ENCODE measurements at places on chromosomes 4 and X.

DNA sequence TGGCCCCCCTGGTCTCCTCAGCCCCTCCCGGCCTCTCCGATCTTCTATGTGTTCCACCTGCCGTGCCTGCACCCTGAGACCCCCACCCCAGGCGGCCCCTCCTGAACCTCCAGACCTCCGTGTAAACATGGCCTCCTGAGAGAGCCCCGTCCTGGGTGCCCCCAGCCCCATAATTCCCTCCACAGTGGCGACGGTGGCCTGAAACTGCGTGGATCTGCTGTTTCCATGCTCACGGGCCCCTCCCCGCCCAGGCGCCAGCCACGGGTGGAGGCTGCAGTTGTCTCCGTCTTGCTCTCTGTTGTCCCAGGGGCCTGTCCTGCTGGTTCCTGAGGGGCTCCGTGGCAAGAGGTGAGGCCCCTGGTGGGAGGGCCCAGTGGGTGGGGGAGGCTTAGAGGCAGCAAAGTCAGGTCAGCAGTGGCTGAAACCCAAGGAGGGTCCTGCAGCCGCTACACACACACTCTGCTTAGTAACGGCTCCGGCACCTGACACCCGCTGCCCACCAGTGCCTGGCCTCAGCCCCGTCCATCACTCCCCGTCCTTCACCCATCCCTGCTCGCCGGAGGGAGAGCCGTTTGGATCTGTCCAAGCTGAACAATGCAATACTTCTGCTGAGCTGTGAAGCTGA, 75.8 kb downstream of the FAM53A start:
- no peak for DNase-seq

- DNase-seq = no peak
These were observed 5.6 kb downstream of the MSANTD1 start for GRCh38 chr4:3254302-3255131.

GRCh38 chr4:17400686-17401085, 111.2 kb downstream of the QDPR start:
- DNase-seq = no peak

GRCh38 chrX:38045538-38046096, 39.3 kb downstream of the SYTL5 start:
- no peak for DNase-seq

DNA sequence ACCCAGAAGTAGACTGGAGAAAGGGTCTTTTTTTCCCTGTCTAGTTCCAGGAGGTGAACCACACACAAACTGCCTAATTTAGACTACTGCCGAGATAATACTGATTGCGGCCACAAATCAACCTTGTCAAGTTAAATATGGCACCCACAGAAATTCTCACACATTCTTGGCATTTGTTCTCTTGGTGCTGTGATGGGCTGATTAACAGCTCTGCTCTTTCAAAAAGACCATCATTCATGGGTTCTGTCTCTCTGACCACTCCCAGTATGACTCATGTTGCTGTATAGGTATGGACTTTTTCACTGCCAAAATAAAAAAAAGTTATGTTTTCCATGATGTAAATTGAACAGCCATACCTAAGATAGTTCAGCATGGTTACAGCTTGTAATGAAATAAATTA, 1003.5 kb upstream of the LCORL start:
- no peak for DNase-seq

GRCh38 chr4:2042947-2043395, 16.2 kb upstream of the NAT8L start:
- DNase-seq = no peak

DNA sequence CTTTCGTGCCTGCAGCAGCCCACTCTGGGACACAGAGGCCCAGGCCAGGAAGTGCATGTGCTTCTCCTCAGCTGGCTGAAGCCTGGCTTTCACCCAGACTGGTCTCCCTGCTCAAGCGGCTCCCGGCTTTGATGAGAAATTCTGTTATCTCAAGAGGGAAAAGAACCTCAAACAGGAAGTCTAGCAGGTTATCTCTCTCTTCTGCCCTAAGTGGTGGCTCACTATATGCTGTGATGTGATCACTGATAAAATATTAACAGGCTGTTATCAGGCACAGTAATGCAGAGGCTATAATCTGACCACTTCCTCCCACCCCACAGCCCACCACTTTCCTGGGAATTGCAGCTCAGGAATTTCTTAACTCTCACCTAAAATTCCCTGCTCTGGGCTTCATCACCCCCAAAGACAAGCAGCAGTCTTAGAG, 13.3 kb downstream of the CLDN2 start:
- DNase-seq = no peak

- DNase-seq = no peak
These were observed 2.7 kb downstream of the ABCD1 start for GRCh38 chrX:153727123-153727931.

- no peak for DNase-seq
These were observed 16.9 kb downstream of the LHFPL1 start for GRCh38 chrX:112662559-112663427.

GRCh38 chr4:23876418-23877089, 13.3 kb downstream of the PPARGC1A start:
- DNase-seq = peak; percentile 55

GRCh38 chr4:147735413-147736301, 3.8 kb downstream of the ARHGAP10 start:
- no peak for DNase-seq

GRCh38 chr4:177479063-177479462, 36.8 kb upstream of the AGA start:
- no peak for DNase-seq

- DNase-seq = no peak
These were observed 3.5 kb upstream of the PGRMC2 start for GRCh38 chr4:128291096-128291495.

GRCh38 chr4:27343411-27343810, 482.8 kb downstream of the STIM2 start:
- DNase-seq = no peak

GRCh38 chrX:133929836-133930464, 55.4 kb downstream of the GPC3 start:
- no peak for DNase-seq

- no peak for DNase-seq
These were observed 71.4 kb upstream of the HPGD start for GRCh38 chr4:174593701-174594100.

- DNase-seq = no peak
These were observed 37.9 kb downstream of the LDB2 start for GRCh38 chr4:16860516-16860915.

- no peak for DNase-seq
These were observed 105.8 kb downstream of the REPS2 start for GRCh38 chrX:17052210-17052609.

DNA sequence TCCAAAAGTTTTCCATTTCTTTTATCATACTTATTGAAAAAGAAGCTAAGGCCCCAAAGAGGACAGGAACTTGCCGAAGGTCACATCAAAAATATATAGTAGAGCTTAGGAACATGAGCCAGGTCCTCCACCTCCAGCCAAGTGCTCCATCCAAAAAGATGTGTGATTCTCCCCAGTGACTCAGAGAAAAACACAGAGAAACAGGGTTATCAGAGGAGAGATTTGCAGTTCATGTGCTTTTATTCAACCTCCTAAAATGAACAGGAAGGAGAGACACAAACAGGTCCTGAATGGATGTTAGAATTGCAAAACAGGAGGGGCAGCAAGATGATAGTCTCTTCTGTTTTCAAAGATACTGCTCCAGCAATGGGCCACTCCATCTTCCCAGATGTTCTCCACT, 19.6 kb upstream of the FGF16 start:
- no peak for DNase-seq

DNA sequence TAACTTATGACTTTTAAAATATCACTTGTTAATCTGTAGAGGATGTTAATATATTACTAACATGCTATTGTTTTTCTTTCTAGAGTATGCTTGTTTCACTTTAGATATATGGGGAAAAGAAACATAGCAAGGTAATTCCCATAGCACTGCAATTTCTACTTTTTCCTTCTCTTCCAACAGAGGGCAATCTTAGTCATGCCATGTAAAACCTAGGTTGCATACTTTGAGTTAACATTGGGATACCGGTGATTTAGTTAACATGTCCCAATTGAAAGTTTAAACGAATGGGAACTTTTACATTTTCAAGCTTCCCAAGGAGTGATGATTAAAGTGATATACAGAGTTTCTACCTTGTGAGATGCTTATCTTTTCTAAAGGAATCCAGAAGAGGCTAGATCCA, 89.4 kb upstream of the IL13RA1 start:
- peak; percentile 18 for DNase-seq

GRCh38 chr4:133148690-133149363, at the start of gene PCDH10:
TSS of gene PCDH10 (plus strand) at chr4:133149294. CDS start at chr4:133150141, 847 bp downstream.
- peak; percentile 96 for DNase-seq

- no peak for DNase-seq
These were observed 393.5 kb downstream of the MAPK10 start for GRCh38 chr4:85966373-85966772.

- DNase-seq = no peak
These were observed 6.2 kb upstream of the ZBTB33 start for GRCh38 chrX:120244395-120244734.

DNA sequence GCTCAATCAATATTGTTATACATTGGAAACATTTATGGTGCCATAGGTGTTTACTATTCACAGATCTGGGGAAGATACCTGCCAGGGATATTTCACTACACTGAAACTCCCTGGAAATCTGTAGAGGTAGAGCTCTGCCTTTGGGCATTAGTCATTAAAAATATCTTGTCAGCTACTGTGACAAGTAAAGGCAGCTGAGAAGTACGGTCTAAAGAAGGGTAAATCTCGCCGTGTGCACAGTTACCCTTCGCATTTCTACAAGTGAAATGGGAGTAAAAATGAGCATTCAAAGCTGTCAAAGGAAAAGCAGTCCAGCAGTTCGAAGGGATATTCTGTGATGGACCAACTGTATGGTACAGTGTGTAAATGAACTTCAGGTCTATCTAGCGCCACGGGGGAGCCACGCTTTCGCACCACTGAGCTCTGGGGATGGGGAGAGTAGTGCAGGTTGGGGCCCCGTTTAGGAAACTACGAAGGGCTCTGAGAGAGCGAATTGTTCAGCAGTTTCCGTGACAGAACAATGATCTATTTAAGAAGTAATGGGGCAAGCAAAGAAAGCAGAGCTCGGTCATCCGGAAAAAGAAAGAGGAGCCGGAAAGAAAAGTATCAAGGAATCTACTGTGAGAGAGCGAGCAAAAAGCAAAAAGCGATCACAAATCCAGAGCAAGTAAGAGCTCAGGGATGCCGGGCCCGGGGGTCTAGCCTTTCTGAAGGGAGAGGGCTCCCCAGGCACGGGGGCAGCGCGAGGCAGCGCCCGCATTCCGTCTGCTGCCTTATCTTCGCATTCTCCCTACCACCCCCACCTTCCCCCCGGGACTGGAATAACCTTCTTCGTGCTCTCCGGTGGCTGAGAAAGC, 646 bp downstream of the TIGD4 start:
- DNase-seq = peak; percentile 65

GRCh38 chr4:139035650-139036049, 20.1 kb downstream of the NOCT start:
- DNase-seq = no peak

- DNase-seq = no peak
These were observed 29.9 kb downstream of the XG start for GRCh38 chrX:2781698-2782097.

DNA sequence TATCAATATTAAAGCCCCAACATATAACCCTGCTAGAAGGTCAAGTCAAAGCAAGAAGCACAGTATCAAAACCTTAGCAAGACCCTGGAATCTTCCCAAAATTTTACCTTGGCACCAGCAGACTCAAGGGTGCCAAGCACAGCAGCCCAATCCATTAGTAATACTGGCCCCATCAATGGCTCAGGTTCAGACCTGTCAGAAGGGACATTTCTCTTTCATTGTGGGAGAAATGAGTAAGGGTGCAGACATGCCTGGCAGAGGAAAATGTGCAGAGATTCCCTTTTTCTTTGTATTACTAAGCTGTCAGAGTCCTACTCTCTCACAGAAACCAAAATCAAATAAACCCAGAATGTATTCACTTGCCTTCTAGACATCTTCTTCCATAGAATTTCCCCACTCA, 203.9 kb downstream of the EVC2 start:
- no peak for DNase-seq

DNA sequence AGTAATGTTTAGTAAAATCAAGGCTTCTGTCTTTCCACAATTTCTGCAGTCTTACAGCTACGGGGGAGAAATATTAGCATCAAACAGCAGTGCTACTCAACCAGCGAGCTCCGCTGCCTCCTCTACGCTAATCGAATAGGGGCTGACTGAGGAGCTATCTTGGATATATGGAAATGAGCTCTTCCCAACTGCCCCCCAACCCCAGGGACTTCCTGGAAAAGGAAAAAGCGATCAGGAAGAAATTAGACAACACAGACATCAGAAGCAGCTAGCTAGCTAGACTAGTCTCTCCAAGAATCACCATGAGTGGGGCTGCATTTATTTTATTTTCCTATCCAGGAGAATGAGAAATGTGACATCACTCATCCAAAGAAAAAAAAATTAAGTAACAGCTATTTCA, 7.6 kb downstream of the NKX6-1 start:
- peak; percentile 49 for DNase-seq

- no peak for DNase-seq
These were observed 205.3 kb upstream of the ANXA3 start for GRCh38 chr4:78346222-78346621.

- DNase-seq = peak; percentile 93
These were observed 41.3 kb upstream of the TXK start for GRCh38 chr4:48175328-48175727.

DNA sequence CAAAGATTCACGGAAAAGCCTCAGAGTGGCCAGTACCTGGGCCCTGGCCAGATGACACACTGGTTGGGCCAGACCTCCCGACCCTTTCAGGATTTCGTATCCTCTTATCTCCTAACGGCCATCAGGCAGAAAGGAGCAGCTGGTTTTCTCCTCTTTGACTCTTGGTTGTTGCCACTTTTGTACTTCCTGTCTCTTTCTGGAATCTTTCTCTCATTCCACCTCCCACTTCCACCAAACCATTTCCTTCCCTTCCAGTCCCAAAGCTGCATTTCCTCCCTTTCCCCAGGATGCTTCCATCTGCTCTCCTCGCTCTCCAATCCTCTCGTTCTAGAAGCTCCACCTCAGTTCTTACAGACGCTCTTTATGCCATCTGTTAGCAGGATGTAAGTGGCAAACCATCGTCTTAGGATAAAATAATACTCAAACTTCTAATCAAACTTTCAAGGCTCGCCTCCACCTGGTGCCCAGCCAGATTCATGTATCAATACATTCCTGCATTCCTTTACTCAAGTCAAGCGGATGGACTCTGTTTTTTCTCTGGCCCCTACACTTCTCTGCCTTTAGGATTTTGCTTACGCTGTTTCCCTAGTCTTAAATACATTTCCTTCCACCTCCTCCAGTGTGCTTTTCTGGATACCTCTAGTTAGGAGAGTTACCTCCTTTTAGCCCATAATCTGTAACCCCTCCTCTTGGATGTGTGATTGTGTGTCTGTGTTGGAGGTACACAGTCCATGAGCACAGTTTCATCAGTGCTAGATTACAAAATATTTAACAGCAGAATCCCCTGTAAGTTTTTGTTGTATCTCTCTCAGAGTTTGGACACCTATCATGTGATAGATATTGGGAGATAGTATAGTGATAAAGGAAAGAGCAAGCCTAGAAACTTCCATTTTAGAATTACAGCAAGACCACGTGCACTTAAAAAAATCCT, 70.4 kb downstream of the LDB2 start:
- peak; percentile 51 for DNase-seq

DNA sequence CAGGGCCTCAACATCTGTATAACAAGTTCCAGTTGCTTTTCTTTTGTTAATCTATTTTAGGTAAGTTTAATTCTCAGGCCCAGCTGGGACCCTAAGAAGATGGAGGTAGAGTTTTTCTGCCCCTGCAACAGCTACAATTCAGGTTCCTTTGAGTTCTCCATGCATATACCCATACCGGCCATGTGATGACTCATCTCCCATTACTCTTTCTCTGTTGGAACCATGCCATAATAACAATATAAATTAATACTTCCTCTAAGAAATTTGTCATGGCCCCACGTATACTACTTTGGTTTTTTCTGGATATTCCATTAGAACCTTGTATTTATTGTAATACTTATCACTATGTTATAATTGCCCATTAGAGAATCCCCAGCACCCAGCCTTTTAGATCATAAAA, 1.3 kb upstream of the INTU start:
- DNase-seq = no peak
